ENCODE measurements at places on chromosomes 11 and 22.

DNA sequence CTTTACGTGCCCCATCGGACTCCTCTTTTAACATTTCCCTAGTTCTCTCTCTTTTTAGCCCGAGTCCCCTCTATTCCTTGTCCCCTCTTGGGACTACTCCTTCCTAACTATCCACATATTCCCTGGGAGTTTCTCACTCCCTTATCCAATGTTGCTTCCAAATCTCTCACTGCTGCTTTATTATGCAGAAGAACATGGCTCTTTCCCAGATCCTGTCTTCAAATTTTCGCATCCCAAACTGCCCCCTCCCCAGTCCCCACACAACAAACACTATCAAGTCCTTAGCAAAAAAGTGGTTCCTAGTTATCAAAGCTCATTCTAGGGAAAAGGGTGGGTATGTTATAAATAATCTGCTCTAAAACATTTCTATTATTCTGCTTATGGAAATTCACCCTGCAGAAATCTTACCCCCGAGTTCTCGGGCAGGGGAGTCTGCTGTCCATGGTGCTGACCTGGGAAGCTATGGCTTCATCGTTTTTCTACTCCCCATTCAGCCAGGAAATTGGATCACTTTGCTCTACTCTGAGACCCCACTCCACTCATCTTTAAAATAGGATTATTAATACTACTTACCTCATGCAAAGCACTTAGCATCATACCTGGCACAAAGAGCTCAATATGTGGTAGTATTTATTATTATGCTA is 393.5 kb downstream of the BUD13 start:
- DNase-seq: peak; percentile 6

DNA sequence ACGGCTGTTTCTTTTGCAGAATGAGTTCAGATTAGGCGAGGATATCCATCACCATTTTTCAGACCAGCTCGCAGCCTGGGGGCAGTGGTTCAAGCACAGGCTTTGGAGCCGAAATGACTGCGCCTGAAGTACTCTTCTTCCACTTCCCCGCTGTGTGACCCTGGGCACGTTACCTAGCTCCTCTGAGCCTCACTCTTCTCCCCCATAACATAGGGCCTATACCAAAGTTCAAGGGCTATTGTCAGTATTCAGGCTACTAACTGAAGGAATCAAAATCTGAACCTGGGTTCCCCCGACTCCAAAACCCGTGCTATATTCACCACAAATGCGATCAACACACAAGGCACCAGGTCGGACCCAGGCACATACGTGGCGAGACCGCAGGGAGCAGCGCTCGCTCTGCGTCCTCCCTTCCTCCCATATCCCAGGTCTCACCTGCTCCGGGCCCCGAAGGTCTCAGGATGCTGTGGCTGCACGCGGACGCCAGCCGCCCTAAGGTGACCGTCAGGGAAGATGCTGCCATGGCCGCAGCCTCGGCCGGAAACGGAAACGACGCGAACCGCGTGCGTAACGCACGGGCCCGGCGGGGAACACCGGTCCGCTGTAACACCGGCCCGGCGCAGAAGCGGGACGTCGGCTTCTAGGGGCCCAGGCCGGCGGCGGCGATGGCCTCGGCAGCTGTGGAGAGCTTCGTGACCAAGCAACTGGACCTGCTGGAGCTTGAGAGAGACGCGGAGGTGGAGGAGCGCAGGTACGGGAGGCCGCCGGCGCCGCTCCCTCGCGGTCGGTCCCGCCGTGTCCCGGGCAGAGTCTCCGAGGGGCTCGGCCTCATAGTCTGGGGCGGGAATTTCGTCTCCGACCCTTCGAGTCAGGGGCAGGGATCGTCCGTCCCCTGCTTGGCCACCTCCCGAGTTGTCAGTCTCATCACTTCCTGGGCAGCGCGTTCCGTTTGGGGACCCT is at the start of the genes IGHMBP2 and MRPL21:
TSS of gene IGHMBP2 (plus strand) at position 604 of the 960 bp plus-strand sequence. CDS start at position 666, 62 bp downstream.
TSS of gene MRPL21 (minus strand) at position 545 of the 960 bp plus-strand sequence. CDS start at position 523, 22 bp downstream.
- peak; percentile 78 for DNase-seq

GRCh38 chr11:120403966-120404365 is 67.8 kb downstream of the ARHGEF12 start:
- DNase-seq: peak; percentile 52

DNA sequence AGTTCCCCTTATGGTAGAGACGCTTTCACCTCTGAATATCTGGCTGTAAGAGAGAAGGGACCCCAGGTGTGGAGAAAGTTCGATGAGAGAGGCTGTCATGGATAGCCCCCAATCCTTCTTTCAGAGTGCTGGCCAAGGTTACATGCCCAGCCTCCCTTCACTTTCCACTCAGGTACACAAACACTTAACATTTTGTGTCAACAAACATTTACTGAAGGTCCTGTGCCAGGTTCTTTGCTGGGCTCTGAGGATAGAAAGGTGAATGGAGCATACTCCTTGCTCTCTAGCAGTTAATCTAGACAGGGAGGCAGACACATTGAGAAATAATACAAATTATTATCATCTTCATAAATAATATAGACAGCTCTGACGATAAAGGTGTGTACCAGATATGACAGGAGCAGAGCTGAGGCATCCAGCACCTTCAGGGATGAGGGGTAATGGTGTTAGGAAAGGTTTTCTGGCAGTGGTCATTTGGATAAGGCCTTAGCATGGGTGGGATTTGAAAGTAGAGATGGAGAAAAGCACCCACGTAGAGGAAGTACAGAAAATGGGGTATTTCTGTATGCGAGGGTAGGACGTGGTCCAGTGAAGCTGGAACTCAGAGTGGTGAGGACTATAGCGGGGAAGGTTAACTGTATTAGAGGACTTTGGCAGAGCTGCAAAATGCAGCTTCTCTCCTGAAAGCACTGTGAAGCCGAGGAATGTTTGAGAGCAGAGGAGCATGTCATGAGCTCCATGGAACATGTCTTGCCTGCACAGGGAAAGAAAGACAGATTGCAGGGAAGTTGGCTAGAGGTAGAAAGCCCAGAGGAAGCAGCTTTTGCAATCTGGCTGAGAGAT is 19.6 kb downstream of the PPFIBP2 start:
- DNase-seq: no peak

- DNase-seq: no peak
Observed at GRCh38 chr11:76231121-76231738, 24.9 kb upstream of the WNT11 start.

DNA sequence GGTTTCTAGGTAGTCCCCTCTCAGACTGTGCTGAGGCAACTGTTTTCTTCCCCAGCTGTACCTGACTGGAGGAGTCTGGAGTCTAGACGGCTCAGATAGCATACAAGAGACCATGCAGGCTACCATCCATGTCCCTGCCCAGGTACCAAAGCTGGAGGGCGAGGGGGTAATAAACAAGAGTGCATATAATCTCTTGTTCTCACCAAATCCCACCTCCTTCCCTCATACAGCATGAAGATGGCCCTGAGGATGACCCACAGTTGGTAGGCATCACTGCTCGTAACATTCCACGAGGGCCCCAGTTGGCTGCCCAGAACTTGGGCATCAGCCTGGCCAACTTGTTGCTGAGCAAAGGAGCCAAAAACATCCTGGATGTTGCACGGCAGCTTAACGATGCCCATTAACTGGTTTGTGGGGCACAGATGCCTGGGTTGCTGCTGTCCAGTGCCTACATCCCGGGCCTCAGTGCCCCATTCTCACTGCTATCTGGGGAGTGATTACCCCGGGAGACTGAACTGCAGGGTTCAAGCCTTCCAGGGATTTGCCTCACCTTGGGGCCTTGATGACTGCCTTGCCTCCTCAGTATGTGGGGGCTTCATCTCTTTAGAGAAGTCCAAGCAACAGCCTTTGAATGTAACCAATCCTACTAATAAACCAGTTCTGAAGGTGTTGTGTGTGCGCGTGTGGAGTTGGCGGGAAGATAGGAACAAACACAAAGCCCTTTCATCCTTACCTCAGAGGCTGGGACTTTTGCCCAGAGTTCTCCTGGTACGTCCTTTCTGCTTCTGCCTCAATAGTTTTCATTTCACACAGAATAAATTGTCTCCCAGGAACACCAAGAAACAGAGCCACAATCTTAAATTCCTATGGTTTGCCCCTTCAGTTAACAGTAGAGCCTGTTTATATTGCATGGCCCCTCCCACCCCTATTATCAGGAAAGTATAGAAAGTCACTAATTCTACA is 8.5 kb downstream of the HMBS start:
- DNase-seq: peak; percentile 20

DNA sequence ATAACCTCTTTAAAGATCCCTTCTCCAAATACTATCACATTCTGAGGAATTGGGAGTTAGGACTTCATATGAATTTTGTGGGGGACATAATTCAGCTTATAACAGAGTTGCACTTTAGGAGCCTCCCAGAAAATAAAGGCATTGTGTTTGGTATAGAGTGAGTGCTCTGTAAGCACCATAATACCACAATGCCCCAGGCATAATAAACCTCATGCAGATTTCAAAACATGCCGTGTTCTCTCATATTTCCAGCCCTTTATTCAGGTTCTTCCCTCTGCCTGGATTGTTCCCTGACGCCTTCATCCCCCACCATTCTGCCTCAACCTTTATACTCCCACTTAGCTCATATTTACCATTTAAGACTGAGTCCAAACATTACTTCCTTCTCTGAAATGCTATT is 398.8 kb upstream of the FAT3 start:
- DNase-seq: no peak

DNA sequence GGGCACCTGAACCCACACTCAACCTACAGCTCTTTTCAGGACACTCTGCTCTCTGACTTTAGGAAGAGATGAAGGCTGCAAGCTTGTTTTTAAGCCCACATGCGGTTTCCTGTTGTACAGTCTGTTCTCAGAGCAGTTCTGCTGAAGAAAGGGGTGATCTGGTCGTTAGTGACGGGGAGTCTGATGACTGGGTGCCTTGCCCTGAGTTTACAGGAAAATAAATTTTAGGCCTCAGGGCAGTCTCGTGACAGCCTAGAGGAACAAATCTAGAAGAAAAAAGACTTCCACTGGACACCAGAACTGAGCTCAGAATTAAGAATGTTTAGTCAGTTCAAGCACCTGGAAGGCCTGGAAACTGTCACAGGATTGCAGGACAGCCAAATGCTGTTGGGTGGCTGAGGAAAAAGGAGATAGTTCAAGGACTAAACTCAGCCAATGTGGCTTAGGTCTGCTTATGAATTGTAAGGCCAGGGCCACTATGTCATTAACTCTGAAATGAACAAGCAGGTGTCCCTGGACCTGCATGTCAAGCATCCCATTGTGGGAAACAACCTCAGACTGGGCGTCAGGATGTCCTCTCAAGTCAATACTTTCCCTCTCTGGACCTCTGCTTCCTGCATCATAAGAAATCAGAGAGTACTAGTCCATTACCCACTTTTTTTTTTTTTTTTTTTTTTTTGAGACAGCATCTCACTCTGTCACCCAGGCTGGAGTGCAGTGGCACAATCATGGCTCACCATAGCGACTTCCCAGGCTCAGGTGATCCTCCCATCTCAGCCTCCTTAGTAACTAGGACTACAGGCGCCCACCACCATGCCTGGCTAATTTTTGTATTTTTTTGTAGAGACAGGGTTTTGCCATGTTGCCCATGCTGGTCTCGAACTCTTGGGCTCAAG is 5.7 kb downstream of the PIK3IP1 start:
- DNase-seq: no peak

DNA sequence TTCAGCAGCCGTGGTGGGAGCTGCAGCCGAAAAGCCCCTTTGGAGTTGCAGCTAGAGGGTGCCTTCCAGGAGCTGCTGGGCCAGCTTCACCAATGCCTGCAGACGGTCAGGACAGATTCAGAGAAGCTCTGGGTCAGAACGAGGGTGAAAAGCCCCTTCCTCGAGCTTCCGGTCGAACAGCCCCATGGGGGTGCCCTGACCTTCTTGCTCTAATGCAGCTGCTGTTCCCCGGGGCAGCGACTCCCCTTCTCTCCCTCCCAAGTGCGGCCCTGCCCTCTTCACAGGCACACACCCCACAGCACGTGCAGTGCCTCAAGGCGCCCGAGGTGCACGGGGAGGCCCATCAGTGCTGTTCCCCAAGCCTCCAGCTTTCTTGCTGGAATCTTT is 9.6 kb upstream of the IFITM3 start:
- DNase-seq: no peak

DNA sequence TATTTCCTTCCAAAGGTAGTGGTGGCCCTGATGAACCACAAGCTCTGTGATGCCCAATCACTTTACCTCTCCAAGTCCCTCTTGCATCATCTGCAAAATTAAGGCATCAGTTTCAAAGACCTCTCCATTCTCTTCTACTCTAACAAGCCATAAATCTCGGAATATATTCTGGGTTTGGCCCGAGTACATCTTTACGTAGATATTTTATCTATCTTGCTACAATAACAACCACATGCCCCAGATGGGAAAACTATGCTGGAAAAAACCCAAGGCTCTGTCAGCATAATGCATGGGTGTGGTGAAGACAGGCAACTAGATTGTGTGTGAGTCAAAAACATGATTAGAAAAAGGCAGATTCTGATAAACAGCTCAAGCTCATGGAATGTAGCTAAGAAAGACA is 228.2 kb upstream of the BLID start:
- peak; percentile 84 for DNase-seq

- DNase-seq: no peak
Observed at GRCh38 chr11:63527667-63528066, 8.9 kb upstream of the PLAAT4 start.

GRCh38 chr11:113385749-113386148 is 1.8 kb upstream of the ANKK1 start:
- DNase-seq: no peak

DNA sequence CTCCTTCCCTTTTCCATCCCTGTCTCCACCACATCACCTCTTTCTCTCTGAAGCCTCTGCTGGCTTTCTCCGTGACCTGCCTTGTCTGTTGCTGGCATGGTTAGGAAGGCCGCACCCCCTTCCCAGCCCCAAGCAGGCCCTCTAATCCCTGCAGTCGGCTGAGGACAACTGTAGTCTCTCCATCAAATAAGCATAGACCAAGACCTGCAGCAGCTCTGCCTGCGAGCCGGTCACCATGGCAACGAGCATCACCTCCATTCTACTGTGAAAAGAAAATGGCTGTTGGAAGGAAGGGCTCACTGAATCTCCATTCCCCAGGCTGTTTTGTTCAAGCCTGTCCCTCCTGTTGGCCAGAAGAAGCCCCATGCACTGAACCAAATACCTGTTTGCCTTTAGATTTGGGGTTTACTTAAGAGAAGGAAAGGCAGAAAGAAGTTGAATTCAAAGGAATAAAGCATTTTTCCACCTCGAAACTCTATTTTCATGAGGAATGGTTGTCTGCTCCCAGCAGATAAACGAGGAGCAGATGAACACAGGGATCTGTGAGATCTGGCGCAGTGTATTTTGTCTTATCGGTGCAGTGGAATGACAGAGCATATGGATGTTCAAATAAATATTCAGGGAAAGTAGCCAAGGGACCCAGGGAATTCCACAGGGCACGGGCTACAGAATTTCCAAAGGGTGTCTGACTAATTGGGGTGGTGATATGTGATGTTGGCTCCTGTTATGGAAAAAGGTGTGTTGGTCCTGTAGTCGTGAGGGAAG is 113.1 kb upstream of the TTC12 start:
- DNase-seq: no peak

- DNase-seq: peak; percentile 37
Observed at GRCh38 chr11:129637473-129637872, 178.2 kb upstream of the TMEM45B start.

- no peak for DNase-seq
Observed at GRCh38 chr11:115535781-115536180, 31.6 kb upstream of the CADM1 start.

- no peak for DNase-seq
Observed at GRCh38 chr11:30775233-30775522, 189.0 kb upstream of the MPPED2 start.

Measured in EH (cell line).